ENCODE measurements at places on chromosomes 3 and 15.

DNA sequence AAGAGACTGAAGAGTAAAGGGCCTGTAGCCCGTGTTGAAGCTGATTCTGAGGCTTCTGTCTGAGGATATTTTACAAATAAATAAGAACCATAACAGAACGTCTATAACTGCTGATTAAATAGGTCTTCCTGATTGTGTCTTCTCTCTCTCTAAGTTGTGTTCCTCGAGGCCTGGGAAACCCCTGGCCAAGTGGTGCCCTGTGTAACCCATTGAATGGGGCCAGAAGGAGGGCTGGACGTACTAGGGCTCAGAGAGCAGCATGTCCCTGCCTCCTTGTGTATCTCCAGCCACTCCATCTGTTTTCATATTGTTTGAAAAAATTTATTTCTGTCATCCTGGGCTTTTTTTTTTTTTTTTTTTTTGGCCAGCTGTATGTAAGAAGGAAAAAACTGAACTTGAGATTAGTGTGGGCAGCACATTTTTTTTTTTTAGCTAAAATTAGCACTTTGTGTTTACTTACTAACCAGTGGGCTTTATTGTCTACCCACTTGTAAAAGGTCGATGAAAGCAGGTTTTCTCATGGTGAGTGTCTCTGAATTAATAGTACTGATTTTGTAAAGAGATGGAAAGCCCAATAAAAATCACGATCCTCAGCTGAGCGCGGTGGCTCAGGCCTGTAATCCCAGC lies 10.7 kb downstream of the DHX30 start:
- no peak for DNase-seq

- no peak for DNase-seq
Observed at GRCh38 chr3:102378216-102378615, 56.6 kb upstream of the ZPLD1 start.

DNA sequence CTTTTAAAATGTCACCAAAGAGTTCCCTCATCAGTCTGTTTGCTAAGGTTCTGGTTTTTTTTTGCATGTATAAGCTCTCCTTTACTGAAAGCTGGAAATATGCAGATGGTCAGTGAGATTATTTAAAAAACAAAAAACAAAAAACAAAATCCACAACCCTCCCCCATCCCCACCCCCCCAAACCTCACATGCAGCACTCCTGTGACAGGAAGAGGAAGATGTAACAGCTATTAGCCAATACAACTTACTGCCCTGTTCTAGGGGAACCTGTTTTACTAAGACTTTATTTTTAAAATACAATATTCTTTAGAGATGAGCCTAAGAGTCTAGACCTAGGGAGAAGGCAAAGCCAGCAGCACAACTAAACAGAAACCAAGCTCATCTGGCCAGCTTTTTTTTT lies 39.5 kb downstream of the ANP32A start:
- no peak for DNase-seq

DNA sequence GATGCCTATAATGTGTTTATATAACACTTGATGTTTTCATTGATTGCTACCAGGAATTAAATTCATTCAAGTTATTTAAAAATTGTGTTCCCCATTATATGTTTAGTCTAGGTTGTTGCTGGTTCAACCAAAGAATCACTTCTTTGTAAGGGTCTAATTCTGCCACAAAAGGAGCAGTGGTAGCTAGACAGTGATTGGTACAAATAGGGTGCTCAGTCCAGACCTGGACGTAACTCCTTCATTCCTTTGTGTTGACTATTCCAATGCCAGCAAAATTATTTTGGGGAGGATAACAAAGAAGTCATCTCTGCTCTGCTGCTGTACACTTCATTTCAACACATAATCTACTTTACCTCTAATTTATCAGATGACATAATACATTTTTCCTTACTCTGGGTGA lies 1.2 kb downstream of the CHMP2B start:
- DNase-seq, result no peak

GRCh38 chr3:61777483-61777882 lies 216.1 kb downstream of the PTPRG start:
- DNase-seq, result no peak

- no peak for DNase-seq
Observed at GRCh38 chr3:194000100-194000499, 135.8 kb upstream of the HES1 start.

DNA sequence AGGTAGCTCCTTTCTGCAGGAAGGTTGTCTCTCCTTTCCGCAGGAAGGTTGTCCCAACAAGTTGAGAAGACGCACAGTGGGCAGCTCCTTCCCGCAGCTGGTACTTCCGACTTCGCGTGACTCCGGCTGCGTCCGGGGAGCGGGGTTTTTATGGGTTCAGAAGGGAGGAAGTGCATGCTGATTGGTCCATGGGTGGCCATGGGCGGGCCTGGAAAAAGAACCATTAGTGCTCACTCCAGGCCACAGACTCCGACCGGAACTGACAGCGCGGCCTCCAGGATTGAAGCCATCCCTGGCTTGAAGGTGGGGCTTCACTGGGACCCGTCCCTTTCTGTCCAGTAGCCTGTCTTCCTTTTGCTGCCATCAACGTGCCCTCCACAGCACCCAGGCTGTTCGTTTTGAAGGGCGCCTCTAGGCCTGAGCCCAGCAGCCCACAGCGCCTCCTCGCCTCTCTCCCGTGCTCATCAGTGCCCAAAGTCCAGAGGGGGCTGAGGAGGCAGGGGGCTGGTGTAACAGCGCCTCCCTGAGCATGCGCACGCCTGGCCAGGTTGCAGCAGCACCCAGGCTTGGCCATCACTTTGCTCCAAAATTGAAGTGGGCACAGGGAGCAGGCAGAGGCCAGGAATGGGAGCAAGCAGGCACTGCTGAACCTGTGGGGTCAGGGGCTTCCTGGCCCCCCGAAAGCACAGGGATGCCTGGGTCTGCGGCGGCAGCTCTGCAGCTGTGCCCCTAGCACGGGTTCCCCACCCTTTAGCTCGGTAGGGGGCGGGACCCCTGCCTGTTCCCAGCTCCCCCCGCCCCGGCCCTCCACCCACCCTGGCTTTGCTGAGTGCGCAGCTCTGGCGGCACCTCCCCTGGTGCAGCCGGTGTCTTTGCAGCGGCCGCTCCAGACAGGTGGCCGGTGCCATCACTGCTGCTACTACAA lies 330.6 kb upstream of the MCTP2 start:
- no peak for DNase-seq

GRCh38 chr15:90881978-90882721 lies 2.2 kb upstream of the FES start:
- no peak for DNase-seq

DNA sequence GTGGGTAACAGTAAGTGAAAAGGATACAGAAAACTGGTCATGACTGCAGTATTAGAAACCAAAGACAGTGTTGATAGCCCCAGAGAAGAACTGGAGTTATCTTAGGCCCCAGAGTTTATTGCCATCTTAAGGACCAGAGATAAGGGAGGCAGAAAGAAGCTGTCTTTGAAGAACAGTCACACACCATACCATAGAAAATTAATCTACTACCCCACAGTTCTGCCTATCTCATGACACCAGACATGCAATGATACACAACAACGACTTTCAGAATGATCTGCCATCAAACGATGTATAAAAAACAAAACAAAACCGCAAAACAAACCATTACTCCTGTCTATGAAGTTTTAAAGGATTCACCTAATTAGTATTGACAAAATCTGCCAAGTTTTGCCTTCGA lies 9.6 kb downstream of the CPOX start:
- no peak for DNase-seq

- DNase-seq, result no peak
Observed at GRCh38 chr3:14898929-14899328, 48.5 kb upstream of the NR2C2 start.

DNA sequence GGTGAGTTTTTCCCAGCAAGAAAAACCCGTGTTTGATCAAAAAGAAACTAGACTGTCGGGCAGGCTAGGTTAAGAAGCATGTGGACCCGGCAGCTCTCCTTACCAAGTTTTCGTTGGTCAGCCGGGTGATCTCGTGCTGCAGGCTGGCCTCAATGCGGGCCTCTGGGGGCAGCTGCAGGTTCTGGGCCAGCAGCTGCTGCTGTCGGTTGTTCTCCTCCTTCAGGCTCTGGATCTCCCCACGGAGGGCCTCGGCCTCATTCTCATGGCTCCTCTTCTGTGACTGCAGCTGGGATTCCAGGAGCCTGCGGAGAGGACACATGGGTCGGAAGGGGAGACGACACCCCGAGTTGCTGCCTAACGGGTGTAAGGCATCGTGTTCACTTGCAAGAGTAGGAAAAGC lies 44.5 kb upstream of the MYO5C start:
- no peak for DNase-seq

DNA sequence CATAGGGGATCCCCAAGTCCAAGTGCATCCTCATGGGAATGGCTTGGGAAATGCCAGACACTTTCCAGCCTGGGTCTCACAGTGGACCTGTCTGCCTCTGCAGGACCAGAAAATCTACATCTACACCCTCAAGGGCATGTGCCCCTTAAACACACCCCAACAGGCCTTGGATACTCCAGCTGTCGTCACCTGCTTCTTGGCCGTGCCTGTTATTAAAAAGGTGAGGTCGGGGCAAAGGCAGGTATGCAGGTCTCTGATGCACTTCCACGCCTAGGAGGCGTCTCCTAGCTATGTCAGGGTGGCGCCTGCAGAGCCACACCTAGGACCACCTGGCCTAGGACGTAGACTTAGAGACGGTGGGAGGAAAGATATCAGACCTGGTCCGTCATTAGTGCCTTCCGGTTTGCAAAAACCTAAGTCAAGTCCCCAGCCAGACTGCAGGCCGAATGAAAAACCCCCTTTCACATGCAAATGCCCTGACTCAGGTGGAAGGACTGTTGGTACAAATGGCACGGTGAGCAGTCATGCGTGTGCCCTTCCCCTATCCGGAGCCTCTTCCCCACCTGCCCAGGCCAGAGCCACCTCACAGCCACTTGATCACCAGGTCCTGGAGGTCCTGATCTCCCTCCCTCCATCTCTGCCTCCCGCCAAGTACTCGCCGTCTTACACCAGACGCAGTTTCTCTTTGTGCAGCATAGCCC lies 143.5 kb downstream of the LRRK1 start:
- DNase-seq, result peak; percentile 37

GRCh38 chr15:54307252-54307902 lies 329.1 kb downstream of the UNC13C start:
- no peak for DNase-seq

DNA sequence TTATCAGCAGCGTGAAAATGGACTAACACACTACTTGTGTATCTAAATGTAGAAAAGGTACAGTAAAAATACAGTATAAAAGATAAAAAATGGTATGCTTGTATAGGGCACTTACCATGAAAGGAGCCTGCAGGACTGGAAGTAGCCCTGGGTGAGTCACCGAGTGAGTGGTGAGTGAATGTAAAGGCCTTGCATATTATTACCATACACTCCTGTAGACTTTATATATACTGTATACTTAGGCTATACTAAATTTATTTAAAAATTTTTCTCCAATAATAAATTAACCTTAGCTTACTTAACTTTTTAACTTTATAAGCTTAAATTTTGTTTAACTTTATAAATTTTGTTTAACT lies 67.2 kb upstream of the TSPAN3 start:
- DNase-seq, result no peak

DNA sequence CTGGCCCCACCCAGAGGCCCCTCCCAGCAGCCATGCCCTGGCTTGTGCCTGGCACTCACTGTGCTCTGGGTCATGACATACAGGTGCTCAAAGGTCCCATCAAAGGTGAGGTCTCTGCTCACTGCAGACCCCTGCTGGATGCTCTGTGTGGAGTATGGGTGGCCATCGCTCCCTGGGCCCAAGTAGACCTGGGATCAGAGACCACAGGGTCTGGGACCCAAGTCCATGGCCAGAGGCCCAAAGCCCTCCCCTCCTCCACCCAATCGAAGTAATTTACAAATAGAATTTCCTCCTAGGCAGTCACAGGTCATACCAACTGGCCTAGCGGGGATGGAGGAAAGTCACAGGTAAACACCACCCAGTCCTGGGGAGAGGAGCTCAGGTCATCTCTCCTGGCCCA lies 7.6 kb downstream of the PLXNB1 start:
- DNase-seq, result no peak

DNA sequence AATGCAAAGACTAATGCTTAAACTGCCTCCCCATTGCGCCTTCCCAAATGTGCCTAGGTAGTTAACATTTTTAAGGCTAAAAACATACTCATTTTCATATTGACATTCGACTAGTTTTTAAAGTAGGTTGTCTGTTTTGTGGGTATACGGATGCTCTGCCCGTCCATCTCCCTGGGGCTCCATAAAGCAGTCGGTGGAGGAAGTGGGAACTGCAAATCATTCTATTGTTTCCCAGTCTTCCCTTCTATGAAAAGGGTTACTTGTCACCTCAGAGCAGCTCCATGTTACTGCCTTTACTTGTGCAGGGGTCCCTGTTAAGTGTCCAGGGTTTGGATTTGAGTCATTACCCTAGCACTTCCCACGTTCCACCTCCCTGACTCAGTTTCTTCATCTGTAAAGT lies 10.9 kb downstream of the CHCHD6 start:
- DNase-seq, result no peak

DNA sequence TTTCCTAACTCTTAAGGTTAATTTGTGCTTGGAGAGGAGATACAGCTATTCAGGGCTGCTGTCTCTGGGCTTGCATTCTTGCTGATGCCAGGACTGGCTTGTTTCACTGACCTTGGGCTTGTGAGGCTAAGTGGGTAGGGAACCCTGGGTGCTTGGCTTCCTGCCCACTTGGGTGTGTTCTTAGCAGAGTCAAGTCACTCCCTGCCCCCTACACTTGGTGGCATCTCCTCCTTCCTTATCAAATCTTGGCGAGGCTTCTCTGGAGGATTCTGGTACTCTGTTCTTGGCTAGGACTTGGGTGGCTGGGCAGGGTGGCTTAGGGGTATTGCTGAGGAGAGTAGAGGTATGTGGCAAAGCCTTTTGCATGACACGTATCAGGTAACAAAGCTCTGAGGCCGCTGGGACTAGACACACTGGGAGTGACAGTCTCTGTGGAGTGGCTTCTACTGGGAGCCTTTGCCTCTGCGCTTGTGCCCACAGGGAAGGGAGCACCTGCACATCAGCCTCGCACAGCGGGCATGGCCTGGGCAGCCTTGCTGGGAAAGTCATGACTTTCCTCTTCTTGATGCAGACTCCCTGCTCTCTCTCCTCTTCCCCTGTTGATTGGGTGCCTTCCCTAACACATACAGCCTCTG lies 41.8 kb downstream of the CHCHD6 start:
- DNase-seq, result no peak

DNA sequence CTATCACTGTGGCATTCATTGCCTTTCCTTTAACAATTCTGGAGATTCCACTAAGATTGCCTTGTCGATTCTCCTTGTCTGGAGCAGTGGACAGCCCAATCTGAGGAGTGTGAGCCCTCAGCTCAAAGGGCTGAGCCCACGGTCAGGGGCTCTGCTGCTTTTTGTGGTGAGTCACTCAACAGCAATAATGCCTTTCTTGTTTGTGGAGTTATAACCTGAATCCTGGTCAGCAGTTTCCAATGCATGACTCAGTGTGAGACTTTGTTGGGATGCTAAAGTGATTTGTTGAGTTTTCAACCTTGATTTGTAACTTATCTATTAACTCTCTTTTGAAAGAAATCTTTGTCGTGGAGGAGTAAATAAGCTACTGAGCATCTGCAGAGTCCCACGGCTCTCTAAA lies 183.5 kb downstream of the TJP1 start:
- no peak for DNase-seq

DNA sequence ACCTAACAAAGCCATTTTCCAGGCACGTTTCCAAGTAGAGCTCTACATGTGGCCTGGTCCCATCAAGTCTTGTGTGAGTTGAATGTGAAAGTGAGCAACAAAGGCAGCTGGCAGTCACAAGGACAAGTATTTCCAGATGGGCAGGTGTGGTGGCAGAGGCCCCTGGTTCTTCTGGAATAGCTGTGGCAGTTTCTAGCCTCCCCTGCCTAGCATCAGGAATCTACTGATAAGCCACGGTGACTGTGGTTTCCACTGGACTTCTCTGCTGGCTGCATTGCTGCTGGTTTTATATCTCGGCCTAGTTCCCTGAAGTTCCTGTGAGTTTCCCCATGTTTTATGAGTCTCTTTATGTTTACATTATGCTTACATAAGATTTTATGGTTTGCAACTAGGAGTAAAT lies 117.7 kb downstream of the GOLIM4 start:
- no peak for DNase-seq
